ENCODE measurements at places on chromosomes 7 and 10.

- peak; percentile 22 for DNase-seq
Observed at GRCh38 chr10:46518028-46518725, 38.3 kb downstream of the GPRIN2 start.

- no peak for DNase-seq
Observed at GRCh38 chr10:98659951-98660350, 213.2 kb upstream of the HPS1 start.

- DNase-seq: no peak
Observed at GRCh38 chr7:25391295-25391861, 163.1 kb upstream of the NPVF start.

DNA sequence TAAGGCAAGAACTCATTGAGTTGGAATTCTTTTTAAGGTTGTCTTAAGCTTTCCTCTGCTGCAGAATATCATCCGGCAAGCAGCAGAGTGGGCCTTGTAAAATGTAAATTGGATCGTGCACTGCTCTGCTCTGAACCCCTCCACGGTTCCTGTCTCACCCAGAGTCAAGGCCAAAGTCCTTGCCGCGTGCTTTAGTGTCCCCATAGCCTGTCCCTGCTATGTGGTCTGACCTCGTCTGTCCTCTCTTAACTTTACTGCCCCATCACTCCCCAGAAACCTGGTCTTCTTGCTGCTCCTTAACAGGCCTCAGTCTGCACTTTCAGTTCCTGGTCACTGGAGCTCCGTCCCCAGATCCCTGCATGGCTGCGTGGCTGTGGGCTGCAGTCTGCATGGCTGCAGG is 121.6 kb upstream of the SDK1 start:
- no peak for DNase-seq

- no peak for DNase-seq
Observed at GRCh38 chr10:59838085-59838789, 68.1 kb downstream of the CCDC6 start.

DNA sequence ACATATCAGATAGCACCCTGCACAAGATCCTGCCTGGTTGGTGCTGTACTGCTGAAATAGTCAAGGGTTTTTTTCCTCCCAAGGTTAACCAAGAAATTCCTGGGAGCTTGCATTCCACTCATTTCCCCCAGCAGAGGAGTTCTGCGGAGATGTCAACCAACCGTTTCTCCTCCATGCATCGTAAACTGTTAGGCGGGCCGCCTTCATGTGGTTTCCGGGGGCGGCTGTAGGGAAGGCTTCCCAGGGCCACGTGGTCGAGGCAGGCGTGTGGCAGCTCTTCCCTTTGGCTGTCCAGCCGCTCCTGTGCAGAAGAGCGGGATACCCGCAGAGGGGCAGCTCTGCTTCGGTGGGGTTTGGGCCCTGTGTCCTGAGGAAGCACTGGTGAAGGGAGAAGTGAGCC is 113.7 kb downstream of the RGS10 start:
- DNase-seq: no peak

GRCh38 chr10:48996-49395 is at the start of gene TUBB8:
Gene TUBB8 (minus strand): TSS chr10:49296. CDS start chr10:49238, 58 bp downstream.
- peak; percentile 26 for DNase-seq

DNA sequence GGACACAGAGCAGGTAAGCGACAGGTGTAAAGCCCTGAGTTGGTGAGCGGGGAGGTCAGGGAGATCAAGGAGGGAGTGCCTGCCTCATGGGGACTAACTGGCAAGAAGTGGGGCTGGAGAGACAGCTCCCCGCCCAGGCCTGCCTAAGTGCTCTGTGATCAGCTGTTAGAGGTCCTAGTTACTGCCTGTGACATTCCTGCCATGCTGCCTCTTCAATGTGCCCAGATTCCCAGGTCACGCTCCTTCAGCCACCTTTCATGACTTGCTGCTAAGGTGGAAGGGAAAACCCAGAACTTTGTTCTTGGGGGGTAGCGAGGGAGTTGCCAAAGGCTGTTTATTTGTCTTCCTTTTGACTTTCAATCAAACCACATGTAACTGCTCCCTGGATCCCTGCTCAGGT is 114.3 kb upstream of the ZNF438 start:
- no peak for DNase-seq

All from H9 (cell line).